ENCODE measurements at places on chromosomes 16 and 17. TPM values are rescaled to one million over a fixed set of nuclear protein-coding genes. Genes with fewer than 3 reads are reported as not detected.

The NPIPA3 gene
- polyA plus RNA-seq, result 5.2 TPM

DNA sequence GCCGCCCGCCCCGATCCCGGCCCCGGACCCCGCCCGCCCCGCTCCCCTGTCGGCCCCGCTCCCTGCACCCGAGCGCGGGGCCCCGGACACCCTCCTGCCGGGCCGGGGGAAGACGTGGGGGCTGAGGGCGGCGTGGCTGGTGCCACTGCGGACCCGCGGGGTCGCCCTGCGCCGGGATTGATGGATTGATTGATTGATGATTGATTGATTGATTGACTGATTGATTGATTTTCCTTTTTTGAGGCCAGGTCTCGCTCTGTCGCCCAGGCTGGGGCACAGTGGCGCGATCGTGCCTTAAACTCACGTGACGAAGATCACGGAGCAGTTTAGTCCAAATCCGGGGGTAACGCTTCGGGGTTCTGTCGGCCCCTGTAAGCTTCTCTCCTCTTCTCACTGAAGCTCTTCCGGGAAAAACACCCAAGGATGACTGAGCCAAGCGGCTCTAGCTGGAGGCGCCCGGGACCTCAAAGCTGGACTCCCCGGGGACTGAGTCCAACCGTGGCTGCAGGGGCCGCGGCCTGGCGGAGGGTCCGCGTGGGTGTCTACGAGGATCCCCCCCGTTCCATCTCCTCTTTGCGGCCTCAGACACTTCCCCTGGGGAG is 40.2 kb upstream of the BHLHA9 start:
- no peak for DNase-seq

GRCh38 chr16:85430523-85431421 is 182.3 kb upstream of the GSE1 start:
- no peak for DNase-seq

The KRT15 gene
- 1.4 TPM for polyA plus RNA-seq

The SSTR5 gene
- 0.17 TPM for polyA plus RNA-seq

- DNase-seq, result no peak
These were observed 30.2 kb downstream of the SPNS3 start for GRCh38 chr17:4463818-4464476.

- no peak for DNase-seq
These were observed 73.5 kb downstream of the ZNF423 start for GRCh38 chr16:49782405-49782804.

DNA sequence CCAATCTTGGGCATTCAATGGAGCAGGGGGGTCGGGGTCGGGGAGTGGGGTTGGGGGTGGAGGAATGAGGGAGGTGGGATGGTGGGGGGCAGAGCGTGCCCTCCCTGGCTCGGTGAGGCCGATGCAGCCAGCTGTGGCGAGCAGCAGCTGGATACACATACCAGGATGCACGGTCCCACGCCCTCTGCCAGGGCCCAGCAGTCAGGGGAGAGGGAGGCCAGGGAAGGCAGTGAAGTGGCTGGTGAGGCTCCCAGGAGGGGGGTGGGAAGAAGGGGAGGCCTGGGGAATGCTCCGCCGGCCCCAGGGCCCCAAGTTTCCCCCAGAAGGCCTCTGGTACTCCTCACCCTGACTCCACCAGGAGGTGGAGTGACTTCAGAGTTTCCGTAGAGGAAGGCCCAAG is 77.6 kb upstream of the LHX1 start:
- DNase-seq, result no peak

The TP53TG3 gene
- polyA plus RNA-seq, result not detected

GRCh38 chr17:34241062-34241461 is 14.0 kb upstream of the CCL2 start:
- no peak for DNase-seq

GRCh38 chr17:68595496-68595895 is 5.7 kb downstream of the FAM20A start:
- DNase-seq, result no peak

DNA sequence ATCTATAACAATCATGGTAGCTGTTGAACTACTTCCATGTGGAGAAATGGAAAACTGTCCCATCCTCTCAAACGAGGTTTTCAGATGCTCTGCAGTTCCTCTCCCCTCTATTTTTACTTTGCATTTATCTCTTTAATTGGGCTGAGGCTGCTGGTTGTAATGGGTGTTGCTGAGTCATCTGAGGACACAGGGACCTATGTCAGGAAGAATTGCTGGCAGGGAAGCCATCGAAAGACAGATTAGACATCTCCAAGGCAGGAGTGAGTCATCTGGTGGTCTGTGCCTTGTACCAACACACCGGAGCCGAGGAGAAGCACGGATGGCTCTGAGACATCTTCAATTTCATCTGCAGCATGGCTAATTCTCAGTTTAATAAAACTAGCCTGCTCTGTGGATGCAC is 394.5 kb downstream of the GRIN2A start:
- no peak for DNase-seq

DNA sequence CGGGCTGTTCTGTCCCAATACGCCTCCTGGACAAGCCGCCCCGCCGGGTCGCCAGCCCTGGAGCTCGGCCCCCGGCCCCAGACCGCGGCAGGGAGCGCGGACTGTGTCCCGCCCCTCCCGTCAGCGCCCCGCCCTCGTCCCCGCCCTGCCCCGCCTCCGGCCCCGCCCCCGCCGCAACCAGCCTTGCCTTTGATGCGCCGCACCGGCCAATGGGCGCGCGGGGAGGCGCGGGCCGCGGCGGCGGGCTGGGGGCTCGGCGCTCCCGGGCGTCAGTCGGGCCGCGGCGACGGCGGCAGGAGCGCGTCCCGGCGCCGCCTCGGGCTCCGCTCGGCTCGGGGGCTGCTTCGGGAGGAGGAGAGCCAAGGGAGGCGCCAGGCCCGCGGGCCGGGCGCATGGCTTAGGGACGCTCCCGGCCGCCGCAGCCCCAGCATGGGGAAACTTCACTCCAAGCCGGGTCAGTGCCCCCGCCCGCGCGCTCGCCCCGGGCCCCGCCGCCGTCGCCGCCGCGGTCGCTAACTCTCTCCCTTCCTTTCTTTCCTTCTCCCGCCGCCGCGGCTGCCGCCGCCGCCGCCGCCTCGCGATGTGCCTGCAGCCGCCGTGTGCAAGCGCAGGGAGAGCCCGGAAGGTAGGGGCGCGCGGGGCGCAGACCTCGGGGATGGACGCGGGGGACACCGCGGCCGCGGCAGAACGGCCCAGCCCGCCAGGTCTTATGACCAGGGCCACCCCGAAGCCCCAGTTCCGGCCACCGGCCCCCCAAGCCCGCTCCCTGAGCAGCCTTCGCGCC is at the start of gene NKD1:
TSS of gene NKD1 (plus strand) at position 272 of the 784 bp plus-strand sequence. CDS start at position 430, 158 bp downstream.
- no peak for DNase-seq

The TBC1D3H gene
- not detected for polyA plus RNA-seq

- DNase-seq, result no peak
These were observed 26.9 kb downstream of the SEC14L1 start for GRCh38 chr17:77167472-77168306.

- no peak for DNase-seq
These were observed 12.4 kb upstream of the SLC25A19 start for GRCh38 chr17:75301502-75302206.

- no peak for DNase-seq
These were observed 203.5 kb upstream of the GOT2 start for GRCh38 chr16:58937661-58938060.

- no peak for DNase-seq
These were observed 615.6 kb upstream of the SOX9 start for GRCh38 chr17:71505200-71505599.

DNA sequence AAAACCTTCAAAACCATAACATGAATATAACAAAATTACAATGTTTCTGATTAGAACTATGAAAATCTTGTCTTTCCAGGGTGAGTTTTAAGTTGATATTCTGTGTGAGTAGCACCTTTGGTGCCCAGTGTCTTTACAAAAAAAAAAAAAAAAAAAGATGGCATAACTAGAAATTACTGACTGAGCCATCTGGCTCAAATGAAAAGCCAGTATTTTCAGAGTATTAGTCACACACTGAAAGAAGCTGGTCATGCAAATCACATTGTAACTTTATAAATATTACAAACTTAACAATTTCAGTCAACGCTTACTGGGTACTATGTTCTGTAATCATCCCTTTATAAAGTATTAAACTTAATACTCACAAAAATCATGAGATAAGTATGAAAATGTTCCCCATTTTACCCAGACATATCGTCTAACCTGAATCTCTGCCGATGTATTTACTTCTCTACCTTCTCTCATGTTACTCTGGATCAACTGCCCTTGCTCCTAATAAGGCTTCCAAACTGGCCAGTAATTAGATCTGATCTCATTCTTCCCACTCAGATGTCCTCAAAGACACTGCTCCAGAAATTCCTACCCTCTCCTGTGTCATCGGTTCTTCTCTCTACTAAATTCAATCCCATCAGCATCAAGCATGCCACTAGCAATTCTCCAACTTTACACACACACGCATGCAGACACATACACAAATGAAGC is 25.4 kb downstream of the UBE2G1 start:
- no peak for DNase-seq

GRCh38 chr16:58236231-58236690 is 38.4 kb upstream of the CSNK2A2 start:
- DNase-seq, result no peak

DNA sequence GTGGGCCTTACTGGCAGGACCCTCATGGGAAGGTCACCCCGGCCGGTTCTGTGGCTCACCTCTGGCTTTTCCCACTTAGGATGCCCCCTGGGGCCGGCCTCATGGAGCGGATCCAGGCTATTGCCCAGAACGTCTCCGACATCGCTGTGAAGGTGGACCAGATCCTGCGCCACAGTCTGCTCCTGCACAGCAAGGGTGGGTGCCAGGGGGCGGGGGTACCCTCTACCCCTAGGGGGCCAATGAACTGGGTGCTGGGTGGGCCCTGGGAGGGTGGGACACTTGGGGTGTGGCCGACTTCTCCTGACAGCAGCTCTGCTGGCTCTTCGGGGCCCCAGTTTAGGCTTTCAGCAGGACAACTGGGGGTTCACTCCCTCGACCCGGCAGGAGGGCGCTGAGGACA is 34.3 kb downstream of the MGAT5B start:
- DNase-seq, result no peak

DNA sequence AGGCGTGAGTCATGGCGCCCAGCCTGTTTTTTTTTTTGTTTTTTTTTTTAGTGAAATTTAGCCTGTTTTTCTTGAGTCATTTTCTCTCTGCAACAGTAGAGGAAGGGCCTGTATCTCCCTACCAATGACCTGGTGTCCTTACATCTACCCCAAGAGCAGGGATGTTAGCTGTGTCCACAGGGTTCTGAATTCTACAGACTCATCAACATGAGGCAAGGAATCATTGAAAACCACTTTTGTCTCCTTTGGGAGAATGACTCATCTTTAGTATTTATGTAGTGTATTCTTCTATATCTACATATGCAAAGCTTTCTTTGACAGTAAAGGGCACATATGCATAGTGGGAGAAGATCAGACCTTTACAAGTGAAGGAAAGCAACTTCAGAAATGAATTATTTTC is 105.3 kb downstream of the SPECC1 start:
- no peak for DNase-seq

DNA sequence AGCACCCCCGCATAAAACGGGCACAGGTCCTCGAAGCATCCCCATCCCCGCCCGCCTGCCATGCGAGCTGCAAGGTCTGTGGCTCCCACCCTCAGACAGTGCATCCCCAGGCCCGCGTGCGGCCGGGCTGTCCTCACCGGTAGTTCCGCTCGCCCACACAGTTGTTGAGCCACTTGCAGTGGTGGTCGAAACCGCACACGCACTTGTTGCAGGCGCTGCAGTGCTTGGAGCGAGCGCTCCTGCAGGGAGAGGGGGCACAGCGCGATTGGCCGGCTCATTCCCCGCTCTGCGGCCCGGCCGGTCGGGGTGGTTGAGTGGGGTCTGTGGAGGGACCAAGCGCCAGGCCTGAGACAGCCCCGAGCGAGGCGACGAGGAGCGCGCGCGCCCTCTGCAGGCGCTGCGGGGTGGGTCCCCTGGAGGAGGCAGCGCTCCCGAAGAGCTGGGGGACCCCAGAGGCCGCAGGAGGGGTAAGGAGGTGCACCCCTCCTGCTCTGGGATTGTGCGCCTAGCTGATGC is 6.0 kb upstream of the TPPP3 start:
- DNase-seq, result no peak

DNA sequence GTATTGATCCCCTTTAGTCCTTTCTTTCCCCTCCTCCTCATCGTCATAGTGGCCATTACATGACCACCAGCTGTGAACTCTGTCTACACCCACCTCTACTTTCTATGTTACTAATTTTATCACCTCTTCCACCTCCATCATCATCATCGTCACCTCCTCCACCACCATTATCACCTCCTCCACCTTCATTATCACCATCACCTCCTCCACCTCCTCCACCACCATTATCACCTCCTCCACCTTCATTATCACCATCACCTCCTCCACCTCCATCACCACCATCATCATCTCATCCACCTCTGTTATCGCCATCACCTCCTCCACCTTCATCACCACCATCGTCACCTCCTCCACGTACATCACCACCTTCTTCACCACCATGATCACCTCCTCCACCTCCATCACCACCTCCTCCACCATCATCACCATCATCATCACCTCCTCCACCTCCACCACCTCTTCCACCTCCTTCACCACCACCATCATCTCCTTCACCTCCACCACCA is 25.8 kb downstream of the ADGRG5 start:
- no peak for DNase-seq

The IGFALS gene
- 3.6 TPM for polyA plus RNA-seq

- no peak for DNase-seq
These were observed 10.5 kb upstream of the ALDOA start for GRCh38 chr16:30054959-30055553.

GRCh38 chr17:74444406-74444805 is 12.5 kb downstream of the GPRC5C start:
- DNase-seq, result no peak
